ENCODE measurements at places on chromosomes 1 and 21. TPM values are rescaled to one million over a fixed set of nuclear protein-coding genes. Genes with fewer than 3 reads are reported as not detected.

The GJA9 gene
- total RNA-seq: not detected

DNA sequence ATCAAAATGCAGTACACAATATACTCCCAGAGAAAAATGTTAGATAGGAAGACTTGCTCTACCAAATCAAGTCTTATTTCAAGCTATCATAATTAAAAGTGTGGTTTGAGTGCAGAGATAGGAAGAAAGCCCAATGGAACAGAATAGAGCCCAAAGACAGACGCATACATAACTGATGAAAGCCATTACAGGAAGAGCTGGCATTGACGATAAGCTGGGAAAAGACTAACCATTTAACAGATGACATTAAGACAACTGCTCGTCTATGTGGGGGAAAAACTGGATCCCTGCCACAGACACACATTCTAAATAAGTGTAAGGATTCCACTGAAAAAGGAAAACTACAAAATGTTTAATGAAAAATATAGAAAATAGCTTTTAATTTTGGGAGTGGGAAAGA is 85.5 kb downstream of the NGF start:
- no peak for DNase-seq

The INPP5B gene
- total RNA-seq: 39.4 TPM

DNA sequence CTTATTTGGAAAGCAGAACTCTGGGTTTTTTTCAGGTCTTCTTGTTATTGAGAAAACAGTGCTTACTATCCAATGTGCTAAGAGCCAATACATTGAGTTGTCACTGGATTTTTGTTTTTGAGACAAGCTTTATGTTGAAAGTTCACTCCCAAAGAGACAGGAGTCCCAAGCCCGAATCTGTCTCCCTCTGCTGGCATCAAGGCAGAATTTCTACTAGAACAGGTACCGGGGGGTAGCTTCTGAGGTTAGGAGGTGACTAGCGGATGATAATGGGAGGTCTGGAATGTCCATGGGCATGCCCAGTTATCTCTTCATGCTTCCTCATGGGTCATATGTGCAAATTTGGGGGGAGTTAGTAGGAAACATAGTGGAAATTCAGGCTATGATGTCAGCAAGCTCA is 25.1 kb downstream of the ZNF124 start:
- DNase-seq: no peak

GRCh38 chr1:226063224-226063976 is 884 bp downstream of the H3-3A start:
- DNase-seq: peak; percentile 79

DNA sequence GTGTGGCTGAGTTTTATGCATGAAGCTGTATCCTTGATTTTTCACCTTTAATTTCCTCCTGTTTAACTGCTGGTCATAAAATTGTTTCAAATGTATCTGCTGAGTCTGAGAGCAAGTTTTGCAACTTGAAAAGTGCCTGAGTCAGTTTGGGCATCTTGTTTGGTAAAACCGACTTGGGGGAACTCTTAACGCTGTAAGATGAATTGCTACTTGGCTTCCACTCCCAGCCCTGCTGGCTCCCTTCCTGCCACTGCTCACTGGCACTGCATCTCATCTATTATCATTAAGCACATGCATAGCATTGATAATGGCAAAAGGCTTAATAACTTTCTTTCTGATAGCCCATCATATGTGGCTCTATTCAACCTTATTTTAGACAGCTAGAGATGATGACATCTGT is 35.7 kb upstream of the FAM78B start:
- no peak for DNase-seq

All from osteoblast (primary cell).